Fibroblast of skin of back (primary cell): ENCODE measurements at places on chromosomes 16 and 17.

GRCh38 chr16:78789561-78789960 is 690.1 kb downstream of the WWOX start:
- no peak for DNase-seq

DNA sequence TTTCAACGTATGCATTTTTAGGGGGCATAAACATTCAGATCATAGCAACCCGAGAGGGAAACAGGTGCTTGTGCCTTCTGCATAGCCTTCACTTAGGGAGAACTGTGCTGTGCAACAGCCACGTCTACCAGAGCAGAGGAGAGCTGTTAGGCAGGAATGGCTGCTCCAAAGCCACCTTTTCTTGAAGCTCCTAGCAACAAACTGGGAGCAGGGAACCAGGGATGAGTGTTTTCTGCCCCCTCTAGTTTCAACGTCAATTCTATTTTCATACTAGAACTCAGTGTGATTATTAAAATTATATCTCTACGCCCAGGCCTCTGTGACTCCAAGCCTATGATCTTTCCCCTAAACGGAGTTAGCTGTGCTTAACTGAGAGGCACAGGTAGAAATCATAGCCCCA is 290.0 kb downstream of the HAPSTR1 start:
- DNase-seq, result no peak

DNA sequence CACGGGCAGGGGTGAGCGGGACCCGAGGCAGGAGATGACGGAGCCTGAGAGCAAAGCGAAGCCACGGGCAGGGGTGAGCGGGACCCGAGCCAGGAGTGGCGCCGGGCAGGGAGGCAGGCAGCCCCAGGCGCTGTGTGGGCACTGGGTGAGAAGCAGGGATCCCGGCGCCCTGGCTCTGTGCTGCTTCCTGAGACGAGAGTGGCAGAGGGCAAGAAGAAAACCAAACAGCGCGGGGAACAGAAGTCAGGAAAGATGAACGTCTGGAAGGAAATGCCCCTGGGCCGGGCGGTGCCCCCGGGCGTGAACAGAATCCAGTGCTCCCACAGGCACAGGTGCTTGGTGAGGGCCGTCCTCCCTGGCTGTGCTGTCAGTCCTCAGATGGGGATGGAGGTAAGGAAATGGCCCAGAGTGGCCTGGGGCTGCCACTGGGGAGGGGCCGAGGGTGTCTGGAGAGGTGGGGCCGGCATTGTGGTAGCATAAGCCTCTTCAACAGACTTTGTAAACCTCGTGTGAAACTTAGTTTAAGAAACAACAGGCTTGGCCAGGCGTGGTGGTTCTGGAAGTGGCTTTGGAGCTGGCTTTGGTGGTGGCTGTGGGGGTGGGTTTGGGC is 9.8 kb downstream of the ASPSCR1 start:
- no peak for DNase-seq

DNA sequence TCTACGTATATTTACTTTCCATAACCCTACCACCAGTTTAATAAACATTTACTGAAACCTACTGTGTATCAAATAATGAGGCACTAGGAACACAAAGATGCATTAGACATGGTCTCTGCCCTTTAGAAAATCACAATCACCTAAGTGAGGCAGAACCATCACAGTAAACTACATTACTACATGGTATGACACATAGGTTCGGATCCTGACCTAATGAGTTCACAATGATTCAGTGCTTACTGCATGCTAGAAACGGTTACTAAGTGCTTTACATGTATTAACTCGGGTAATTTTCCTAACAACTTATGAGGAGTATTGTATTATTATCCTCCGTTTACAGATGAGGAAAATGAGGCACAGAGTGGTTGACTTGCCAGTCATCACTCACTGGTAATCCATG is 5.2 kb upstream of the SYNRG start:
- DNase-seq, result peak; percentile 61

- DNase-seq, result peak; percentile 66
Observed at GRCh38 chr17:64739316-64740058, 77.4 kb upstream of the SMURF2 start.

DNA sequence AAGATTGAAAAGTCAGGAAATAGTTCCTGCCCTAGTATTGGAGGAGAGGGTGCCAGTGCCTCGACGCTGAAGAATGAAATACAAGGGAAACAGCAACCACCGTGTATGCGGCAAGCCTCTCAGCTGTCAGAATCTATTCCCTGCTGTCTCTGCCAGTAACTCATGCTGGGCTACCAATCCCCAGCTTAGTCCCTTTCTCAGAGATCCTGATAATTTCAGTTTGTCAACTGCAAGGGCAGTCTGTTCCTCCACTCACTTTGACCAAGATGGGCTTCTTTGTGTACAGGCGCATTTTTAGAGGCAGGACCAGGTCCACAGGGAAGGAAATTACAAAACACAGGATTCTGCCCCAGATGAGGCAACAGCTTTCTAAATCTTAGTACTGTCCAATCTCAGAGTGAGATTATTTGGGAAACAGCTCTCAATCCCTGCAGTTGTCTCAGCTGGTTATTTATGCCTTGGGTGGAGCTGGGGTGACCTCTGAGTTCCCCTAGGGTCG is 1.3 kb downstream of the NQO1 start:
- DNase-seq, result no peak

DNA sequence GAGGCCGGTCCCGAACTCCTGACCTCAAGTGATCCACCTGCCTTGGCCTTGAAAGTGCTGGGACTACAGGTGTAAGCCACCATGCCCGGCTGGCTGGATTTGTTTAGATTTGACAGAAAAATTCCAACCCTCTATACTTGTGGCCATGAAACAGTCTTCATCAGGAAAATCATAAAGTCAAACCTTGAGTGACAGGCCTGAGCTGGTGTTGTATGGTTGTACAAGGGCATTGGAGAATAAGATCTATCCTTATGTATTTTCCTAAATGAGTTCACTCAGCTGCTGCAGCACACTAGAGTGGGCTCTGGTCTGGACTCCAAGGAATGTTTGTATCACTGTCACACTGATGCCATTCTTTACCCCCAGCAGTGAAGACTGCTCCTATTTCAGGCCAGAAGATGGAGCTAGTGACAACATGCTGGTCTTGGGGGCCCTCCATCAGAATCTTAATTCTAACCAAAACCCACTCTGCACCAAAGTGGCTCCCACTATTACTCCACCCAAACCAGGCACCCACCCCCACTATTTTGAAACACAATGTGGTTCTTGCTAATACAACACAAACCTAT is 27.4 kb downstream of the SNX11 start:
- peak; percentile 44 for DNase-seq

- DNase-seq, result peak; percentile 78
Observed at GRCh38 chr17:48593840-48594537, 410 bp upstream of the HOXB5 start.

DNA sequence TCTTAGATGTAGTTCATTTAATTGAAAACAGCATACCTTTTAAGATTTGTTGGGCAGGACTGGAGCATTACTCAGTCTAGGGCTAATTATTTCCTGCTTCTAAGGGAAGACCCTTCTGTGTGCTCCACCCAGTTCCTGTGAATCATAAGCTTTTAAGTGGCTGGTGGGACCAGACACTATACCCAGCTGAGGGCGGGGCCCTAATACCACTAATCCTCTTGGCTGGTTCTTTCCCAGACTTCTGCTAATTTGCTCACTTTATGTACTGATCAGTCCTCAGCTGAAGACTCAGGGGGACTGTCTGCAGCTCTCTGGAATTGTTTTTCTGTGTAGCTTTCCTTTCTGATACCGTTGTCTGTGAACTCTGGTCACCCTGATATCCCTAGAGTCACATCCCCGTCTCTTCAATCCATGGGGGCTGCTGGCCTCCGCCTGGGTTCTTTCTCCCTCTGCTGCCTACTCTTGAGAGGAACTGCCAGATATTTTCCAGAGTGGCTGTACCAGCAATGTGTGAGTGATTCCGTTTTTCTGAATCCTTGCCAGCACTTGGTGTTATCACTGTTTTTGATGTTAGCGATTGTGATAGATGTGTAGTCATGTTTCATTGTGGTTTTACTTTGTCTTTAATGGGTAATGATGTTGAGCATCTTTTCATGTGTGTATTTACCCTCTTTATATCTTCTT is 35.1 kb downstream of the MFSD11 start:
- peak; percentile 93 for DNase-seq

GRCh38 chr16:57229079-57229478 is 16.0 kb upstream of the ARL2BP start:
- DNase-seq, result no peak

- DNase-seq, result no peak
Observed at GRCh38 chr17:71615820-71616219, 505.0 kb upstream of the SOX9 start.

DNA sequence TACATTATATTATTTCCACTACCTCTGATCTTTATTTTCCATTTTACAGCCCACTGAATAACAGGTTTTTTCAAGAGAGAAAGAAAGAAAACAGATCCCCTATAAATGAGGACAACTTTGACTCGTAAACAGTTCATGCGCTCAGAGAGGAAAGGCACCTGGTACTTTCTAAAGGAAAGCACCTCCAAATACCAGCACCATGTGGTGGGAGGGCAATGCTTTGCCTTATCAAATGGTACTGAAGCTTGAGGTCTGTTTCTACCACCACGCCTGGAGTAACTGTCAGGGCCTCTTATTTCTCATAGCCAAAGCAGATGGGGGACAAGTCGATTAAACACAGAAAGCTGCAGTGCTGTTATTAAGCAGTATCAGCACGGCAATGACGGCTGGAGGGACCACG is 510.3 kb upstream of the ZFHX3 start:
- no peak for DNase-seq

- DNase-seq, result peak; percentile 10
Observed at GRCh38 chr17:49676276-49676868, 1.5 kb downstream of the SPOP start.

- DNase-seq, result no peak
Observed at GRCh38 chr16:4364196-4365013, 7.2 kb upstream of the VASN start.

- DNase-seq, result no peak
Observed at GRCh38 chr16:82963653-82964052, 336.9 kb downstream of the CDH13 start.

DNA sequence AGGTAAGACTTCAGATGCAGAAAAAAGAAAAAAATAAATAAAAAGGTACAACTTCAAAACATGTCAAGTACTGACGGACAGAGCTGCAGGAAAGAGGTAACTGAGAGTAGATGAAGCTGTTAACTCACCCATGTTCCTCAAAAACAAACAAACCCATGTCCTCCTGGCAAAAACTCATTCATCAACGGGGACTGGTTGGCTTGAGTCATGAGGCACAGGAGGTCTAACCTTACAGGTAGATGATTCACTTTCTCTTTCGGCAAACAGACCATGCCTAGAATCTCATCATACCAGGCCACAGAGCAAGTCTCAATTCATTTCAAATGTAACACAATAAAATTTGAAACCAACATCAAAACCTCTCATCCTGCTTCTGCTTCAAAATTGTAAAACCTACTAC is 12.3 kb upstream of the FASN start:
- no peak for DNase-seq

DNA sequence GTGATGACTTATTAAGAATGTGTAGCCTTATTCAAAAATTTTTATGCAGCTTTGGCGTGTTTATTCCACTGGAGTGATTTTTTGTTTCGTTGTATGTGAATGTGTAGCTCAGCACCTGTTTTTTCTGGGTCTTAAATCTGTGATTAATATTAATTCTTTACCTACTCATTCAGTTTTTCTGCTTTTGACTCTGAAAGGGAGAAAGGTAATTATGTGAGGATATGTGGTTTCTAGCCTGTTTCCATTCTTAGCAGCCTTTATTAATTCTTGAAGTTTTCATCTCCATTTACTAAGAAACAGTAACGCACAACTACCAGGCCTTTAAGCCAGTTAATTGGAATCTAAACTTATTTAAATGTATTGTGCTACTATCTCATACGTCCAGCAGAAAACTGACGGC is 7.0 kb downstream of the HEATR3 start:
- DNase-seq, result no peak

DNA sequence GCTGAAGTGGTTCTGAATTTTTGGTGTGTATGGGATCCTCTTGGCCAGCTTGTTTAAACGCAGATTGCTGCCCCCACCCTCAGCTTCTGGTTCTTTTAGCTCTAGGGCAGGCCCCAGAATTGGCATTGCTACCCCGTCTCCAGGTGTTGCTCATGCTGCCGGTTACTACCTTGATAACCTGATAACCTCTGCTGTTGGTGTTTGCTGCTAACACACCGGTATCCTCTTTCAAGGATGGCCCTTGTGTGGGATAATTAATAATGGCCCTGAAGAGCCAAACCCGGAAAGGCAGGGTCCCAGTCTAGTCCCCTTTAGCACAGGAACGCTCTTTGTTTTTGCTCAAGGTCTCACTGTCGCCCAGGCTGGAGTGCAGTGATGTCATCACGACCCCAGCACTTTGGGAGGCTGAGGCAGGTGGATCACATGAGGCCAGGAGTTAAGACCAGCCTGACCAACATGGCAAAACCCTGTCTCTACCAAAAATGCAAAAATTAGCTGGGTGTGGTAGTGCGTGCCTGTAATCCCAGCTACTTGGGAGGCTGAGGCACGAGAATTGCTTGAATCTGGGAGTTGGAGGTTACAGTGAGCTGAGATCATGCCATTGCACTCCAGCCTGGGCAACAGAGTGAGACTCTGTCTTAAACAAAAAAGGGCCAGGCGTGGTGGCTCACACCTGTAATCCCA is 1.3 kb upstream of the ST3GAL2 start:
- no peak for DNase-seq
